Left lung (tissue), 14 donors: ENCODE measurements at places on chromosomes 2 and 18. TPM values are rescaled to one million over a fixed set of nuclear protein-coding genes. Genes with fewer than 3 reads are reported as not detected.

GRCh38 chr18:12079491-12080237 is 14.0 kb upstream of the ANKRD62 start:
- H3K4me1 ChIP-seq, result no peaks in the 10 kb centered on the region
- H3K27ac ChIP-seq, result peak overlapping the region; percentile 10
- peak; percentile 16 for DNase-seq
- no peaks in the 10 kb centered on the region for H3K36me3 ChIP-seq

GRCh38 chr18:3870914-3871313 is 420.9 kb downstream of the TGIF1 start:
- H3K27me3 ChIP-seq, result no peaks in the 10 kb centered on the region
- H3K4me3 ChIP-seq, result no peak overlapping the region
- no peaks in the 10 kb centered on the region for H3K36me3 ChIP-seq
- no peak overlapping the region for H3K27ac ChIP-seq
- DNase-seq, result no peak
- no peaks in the 10 kb centered on the region for H3K4me1 ChIP-seq

GRCh38 chr2:178072000-178072382 is 586 bp downstream of the PDE11A start:
- no peaks in the 10 kb centered on the region for H3K36me3 ChIP-seq
- no peak overlapping the region for H3K4me3 ChIP-seq
- H3K27ac ChIP-seq, result no peak overlapping the region

Gene EMILIN1
- polyA plus RNA-seq, result 245 TPM

Gene TMEM247
- not detected for polyA plus RNA-seq

Gene ANKRD23
- polyA plus RNA-seq, result 5.3 TPM

DNA sequence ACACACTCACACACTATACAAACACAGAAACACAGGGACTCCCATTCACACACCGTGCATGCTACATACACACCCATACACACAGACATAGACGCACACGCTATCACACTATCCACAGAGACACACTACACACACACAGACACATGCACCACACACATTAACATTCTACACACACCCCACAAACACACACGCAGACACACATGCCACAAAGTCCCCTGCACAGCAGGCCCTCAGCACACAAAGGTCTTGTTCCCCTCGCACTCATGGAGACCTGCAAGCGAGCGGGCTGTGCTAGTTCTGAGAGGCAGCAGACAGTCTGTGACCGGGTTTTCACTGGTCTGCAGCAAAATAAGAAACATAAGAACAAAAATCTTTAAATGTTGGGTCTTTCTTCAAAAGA is 429.6 kb upstream of the SALL3 start:
- no peaks in the 10 kb centered on the region for H3K4me1 ChIP-seq
- H3K27ac ChIP-seq, result no peak overlapping the region
- no peaks in the 10 kb centered on the region for H3K27me3 ChIP-seq
- no peaks in the 10 kb centered on the region for H3K36me3 ChIP-seq
- no peak for DNase-seq

DNA sequence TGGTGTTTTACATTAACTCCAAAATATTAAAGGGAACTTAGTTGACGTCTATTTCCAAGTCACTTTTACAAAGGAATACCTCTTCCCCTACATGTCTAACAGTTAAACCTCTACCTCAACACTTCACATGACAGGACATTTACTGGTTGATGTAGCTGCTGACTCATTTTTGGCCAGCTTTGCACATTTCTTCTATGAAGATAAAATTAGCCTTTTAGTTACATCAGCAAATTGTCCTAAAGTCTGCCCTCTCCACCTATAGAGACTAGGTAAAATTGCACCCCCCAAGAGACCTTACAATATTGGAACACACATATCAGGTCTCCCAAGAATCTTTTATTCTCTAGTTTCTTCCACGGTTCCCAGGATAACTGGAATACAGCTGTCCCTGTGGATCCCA is 10.1 kb upstream of the CERS6 start:
- H3K27ac ChIP-seq, result no peak overlapping the region
- H3K4me3 ChIP-seq, result no peak overlapping the region
- no peak for DNase-seq
- no peaks in the 10 kb centered on the region for H3K4me1 ChIP-seq
- H3K27me3 ChIP-seq, result no peaks in the 10 kb centered on the region

- no peak overlapping the region for H3K27ac ChIP-seq
- H3K36me3 ChIP-seq, result no peaks in the 10 kb centered on the region
- H3K4me3 ChIP-seq, result no peak overlapping the region
- no peak for DNase-seq
- H3K27me3 ChIP-seq, result no peaks in the 10 kb centered on the region
Measured at GRCh38 chr2:45353879-45354278, 257.2 kb downstream of the SRBD1 start.

GRCh38 chr2:95356821-95357700 is 45.4 kb upstream of the FAHD2A start:
- peak; percentile 42 for DNase-seq
- H3K4me3 ChIP-seq, result no peak overlapping the region
- no peaks in the 10 kb centered on the region for H3K36me3 ChIP-seq

Gene SERPINB7
- not detected for polyA plus RNA-seq

Gene DCDC2C
- not detected for polyA plus RNA-seq

DNA sequence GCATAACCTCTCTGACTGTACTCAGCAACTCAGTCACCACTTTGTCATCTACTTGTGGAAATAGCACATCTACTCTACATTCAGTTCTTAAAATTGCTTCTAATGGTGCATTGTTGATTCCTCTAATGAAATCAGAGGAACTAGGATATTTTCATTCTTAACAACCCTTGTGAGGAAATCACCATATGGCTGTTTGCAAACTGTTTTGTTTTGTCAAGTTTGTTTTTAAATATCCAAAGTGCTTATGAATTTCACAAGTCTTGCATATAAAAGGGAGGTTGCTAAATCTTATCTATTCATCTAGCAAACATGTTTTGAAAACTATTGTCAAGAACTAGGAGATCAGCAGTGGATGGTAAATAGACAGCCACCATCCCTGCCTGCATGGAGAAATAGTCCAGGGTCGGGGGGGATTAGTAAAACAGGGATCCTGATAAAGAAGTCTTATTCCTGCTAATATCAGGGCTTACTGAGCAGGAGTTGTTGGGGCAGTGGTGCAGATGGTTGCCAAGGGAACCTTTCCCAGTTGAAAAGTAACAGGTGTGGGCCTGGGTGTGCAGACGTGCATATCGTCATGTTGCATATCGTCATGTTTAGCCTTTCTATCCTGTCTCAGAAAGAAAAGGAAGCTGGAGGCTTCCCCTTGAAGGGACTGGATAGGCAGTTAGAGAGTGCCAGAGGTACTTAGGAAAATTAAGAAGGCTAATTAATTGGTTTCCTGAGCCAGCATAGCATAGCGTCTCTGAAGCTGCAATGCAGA is 7.5 kb upstream of the MYO3B start:
- H3K27me3 ChIP-seq, result no peaks in the 10 kb centered on the region
- no peak for DNase-seq
- H3K4me1 ChIP-seq, result no peaks in the 10 kb centered on the region
- H3K36me3 ChIP-seq, result no peaks in the 10 kb centered on the region

- no peaks in the 10 kb centered on the region for H3K27me3 ChIP-seq
- no peaks in the 10 kb centered on the region for H3K36me3 ChIP-seq
- no peaks in the 10 kb centered on the region for H3K4me1 ChIP-seq
- DNase-seq, result no peak
Measured at GRCh38 chr18:64118406-64118805, 30.5 kb downstream of the LINC00305 start.

Gene SAG
- polyA plus RNA-seq, result 0.17 TPM

GRCh38 chr18:26477828-26478466 is 70.4 kb downstream of the KCTD1 start:
- no peaks in the 10 kb centered on the region for H3K36me3 ChIP-seq
- H3K4me1 ChIP-seq, result no peaks in the 10 kb centered on the region
- no peak overlapping the region for H3K27ac ChIP-seq
- no peak for DNase-seq
- H3K27me3 ChIP-seq, result no peaks in the 10 kb centered on the region

Gene REEP1
- polyA plus RNA-seq, result 15.4 TPM
